ENCODE measurements at places on chromosomes 16 and 17.

DNA sequence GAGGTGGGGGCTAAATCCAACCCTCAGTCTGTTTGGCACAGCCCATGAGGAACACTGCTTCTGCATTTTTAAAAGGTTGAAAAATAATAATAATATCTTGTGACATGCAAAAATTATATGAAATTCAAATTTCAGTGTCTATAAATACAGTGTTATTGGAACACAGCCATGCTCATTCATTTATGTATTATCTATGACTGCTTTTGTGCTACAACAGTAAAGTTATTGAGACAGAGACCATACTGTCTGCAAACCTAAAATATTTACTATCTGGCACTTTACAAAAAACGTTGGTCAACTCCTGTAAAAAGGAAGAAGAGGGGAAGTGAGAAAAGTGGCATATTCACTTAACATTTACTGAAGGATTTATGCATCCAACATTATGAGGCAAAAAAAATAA is 3.1 kb downstream of the ABCA5 start:
- no peak for DNase-seq

DNA sequence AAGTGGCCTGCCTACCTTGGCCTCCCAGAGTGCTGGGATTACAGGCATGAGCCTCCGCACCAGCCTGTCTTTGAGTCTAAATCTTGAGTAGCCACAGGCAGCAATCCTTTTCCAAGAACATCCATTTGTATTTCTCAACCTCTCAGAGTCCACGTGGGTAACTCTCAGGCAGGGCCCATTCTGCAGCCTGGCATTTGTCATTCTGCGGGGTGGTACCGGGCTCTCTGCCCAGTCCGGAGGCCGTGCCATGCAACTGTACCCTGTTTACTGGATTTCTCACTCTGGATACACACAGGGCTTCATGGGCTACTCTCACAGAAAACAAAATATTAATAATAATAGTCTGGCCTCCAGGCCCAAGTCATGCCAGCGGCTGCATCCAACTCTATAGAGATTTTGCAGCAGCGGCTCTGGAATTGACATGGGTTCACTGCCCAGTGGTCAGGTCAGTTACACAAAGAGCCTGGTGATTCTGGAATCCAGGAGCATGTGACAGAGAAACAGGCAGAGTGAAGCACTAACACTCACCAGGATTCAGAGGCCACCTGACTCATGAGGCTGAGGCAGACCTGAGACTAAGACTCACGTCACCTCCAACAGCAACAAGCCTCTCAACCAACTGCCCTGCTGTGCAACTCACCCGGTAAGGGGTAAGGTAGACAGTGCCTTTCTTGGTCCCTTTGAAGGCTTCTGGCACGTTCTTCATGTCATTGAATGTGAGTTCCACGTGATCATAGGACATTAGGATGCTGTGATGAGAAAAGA is 4.0 kb downstream of the WBP2 start:
- DNase-seq, result no peak

- DNase-seq, result peak; percentile 81
Measured at GRCh38 chr17:27457731-27458523, 1.7 kb downstream of the KSR1 start.

- peak; percentile 62 for DNase-seq
Measured at GRCh38 chr17:54947396-54947795, 21.1 kb downstream of the COX11 start.

GRCh38 chr16:81283044-81283443 is 31.7 kb upstream of the GAN start:
- DNase-seq, result no peak

- DNase-seq, result no peak
Measured at GRCh38 chr16:86584726-86585721, 6.7 kb downstream of the FOXL1 start.

DNA sequence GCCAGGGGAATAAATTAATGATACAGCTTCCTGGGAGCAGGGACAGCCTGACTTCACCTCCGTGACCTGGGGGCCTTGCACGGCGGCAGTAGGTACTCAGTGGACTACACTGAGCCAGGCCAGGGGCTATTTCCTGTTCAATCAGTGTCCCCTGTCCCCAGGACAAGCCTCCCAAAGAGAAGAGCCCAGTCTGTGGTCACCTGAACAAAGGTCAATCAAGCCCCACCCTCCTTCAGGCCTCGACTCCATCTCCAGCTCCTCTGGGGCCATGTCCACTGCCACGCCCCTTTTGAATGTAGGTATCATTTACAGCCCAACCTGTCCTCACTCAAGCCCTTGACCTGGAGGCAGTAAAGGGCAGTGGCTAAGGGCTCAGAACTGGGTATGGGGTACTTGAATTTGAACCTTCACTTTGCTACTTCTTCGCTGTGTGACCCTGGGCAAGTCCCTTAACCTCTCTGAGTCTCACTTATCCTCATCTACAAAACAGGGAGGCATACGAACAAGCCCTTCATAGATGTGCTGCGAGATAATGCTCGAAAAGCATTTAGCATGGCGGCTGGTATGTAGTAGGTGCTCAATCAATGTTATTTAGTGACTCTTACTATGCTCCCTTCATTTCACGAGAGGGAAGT is 29.0 kb downstream of the MYH11 start:
- no peak for DNase-seq

DNA sequence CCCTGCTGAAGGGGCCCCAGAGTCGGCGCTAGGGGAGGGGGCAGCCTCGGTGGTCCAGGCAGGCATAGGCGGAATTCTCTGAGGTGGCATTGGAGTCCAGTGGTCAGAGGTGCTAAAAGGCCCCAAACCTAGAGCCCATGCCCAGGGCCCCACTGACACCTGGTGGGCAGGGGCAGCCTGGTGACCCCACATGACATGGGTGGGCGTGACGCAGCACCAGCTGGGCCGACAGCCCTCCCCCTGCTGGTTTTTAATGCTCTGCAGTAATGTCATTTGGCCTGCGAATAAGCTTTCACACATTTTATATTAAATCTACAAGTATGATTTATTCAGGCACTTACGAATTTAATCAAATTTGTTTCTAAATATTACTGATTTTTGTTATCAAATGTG is 2.1 kb upstream of the RNPS1 start:
- no peak for DNase-seq

GRCh38 chr17:36667922-36668321 is 66.5 kb downstream of the MRM1 start:
- no peak for DNase-seq

GRCh38 chr17:9763643-9764042 is 27.7 kb downstream of the DHRS7C start:
- no peak for DNase-seq

DNA sequence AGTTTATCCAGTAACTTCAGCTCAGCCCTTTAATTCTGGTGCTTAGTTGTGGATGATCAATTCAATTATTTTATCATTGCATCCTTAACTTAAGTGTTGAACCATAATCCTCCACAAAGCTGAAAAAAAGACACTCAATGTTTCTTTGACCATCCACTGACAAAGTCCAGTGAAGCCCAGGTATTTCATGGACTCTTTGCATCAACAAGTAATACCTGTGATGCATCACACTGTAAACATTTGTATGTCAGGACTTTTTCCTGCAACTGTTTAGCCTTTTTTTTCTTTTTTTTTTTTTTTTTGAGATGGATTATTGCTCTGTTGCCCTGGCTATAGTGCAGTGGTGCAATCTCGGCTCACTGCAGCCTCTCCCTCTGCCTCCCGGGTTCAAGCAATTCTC is 6.6 kb upstream of the NFAT5 start:
- DNase-seq, result no peak

GRCh38 chr17:60750640-60751039 is 73.0 kb downstream of the BCAS3 start:
- no peak for DNase-seq
